ENCODE measurements at places on chromosomes 7 and 10.

- no peak for DNase-seq
Measured at GRCh38 chr10:15758618-15759017, 38.9 kb upstream of the ITGA8 start.

- no peak for DNase-seq
Measured at GRCh38 chr7:46123-46829, 146.1 kb upstream of the FAM20C start.

GRCh38 chr10:119801998-119802538, 70.6 kb downstream of the MCMBP start:
- no peak for DNase-seq

- DNase-seq, result no peak
Measured at GRCh38 chr7:103921692-103922091, 67.8 kb downstream of the RELN start.

GRCh38 chr10:31820096-31820495, 108.5 kb downstream of the ARHGAP12 start:
- peak; percentile 56 for DNase-seq

GRCh38 chr10:109178591-109178990, 744.7 kb downstream of the XPNPEP1 start:
- no peak for DNase-seq

- no peak for DNase-seq
Measured at GRCh38 chr7:128443831-128444600, 11.7 kb upstream of the HILPDA start.

DNA sequence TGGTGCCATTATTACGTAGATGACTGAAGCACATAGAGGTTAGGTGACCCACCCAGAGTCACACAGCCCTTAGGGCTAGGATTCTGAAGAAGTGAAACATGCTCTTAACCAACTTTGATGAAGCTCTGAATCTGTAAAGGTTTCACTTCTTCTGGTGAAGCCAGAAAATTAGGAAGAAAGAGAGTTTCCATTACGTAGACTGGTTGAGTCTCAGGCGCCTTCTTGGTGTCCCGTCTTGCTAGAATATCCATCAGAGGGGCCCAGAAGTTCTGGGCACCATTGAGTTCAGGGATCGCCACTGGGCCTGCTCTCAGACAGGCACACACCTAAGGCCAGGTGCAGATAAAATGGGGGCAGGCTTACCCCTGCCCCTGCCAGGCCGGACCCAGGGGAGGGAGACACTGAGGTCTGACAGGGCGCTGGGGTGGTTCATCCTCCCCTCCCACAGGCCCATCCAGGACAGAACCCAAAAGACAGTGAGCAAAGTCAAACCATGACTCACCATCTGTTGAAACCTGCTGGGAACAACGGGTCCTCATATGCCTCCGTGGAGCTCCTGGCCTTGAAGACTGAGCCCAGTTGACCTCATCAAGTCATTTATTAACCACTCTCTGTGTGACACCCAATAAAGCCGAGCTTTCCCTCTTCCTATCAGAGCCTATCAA, 33.2 kb downstream of the DRGX start:
- no peak for DNase-seq

DNA sequence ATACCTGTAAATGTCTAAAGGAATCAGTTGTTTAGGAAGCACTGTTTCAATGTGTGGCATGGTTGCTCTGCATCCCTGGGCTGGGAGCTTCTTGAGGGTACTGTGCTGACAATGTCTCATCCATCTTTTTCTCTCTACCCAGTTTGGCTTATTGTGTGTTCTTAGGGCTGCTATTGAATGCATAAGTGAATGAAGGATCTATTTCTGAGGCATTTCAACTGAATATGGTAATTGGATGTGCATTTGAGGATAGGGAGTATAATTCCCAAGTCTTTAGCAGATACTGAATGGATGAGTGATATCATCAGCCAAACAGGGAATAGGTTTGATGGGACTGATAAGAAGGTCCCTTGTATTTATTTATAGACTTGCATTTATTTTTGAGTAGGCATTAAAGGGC, 64.1 kb downstream of the ANLN start:
- DNase-seq, result no peak

GRCh38 chr10:130814610-130815009, 496.9 kb downstream of the TCERG1L start:
- no peak for DNase-seq

- DNase-seq, result no peak
Measured at GRCh38 chr7:7695111-7695817, 23.1 kb downstream of the RPA3 start.

DNA sequence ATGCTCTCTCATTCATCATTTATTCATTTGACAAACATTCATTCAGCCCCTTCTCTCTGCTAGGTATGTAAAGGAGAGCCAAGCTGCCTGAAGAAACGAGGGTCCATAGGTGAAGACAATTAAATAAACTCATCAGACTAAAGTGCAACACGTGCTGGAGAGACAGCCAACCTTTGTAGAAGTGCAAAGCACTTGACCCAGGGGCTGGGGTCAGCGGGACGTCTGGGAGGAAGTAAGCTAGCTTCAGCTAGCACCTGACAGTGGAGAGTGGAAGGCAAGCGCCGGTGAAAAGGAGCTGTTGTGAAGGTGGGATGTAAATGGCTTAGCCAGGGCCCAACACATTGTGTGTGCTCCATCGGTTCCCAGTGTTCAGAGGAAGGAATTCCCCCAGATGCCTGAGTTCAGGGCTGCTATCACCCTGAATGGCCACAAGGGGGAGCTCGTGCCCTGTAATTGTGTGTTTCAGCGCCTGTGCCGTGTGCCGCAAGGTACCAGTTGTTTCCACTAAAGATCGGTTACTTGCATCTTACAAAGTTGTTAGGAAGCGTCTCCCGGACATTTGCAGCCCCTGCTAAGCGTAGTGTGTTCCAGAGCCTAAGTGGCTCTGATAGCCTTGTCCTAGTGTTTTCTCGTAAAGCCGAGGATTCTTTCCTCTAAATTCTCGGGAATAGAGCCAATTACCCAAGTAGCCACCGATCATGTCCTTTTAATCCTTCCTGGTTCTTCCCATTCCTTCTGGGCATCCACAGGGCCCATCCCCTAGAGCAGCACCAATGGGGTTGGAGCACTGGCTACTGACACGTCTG, 30.6 kb downstream of the TLX1 start:
- peak; percentile 52 for DNase-seq

DNA sequence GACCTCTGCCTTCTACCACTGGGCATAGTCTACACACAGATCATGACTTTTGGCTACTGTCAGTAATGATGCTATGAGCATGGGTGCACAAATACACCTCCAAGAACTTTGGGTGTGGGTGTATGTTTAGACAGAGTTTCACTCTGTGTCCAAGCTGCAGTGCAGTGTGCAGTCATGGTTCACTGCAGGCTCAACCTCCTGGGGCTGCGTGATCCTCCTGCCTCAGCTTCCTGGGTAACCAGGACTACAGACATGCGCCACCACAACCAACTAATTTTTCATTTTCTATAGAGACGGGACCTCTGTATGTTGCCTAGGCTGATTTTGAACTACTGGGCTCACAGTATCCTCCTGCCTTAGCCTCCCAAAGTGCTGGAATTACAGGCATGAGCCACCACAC, 194.4 kb downstream of the NSUN6 start:
- DNase-seq, result no peak

DNA sequence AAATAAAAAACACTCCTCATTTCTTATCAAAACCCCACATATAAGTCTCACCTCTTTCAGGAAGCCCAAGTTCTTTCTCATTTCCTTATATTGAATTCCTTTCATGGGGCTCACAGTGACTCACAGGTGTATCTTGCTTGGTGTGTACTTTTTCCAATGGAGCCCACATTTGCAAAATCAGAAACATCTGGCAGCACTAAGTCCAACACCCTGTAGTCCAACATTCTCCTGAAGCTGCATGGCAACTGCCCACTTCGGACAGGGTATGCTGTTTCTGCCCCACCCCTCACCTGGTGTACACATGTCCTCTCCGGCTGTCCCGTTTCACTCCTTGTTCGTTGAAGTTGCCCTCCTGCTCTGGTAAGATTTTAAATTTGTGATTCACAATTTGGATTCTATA, 544.1 kb downstream of the SORCS3 start:
- no peak for DNase-seq

DNA sequence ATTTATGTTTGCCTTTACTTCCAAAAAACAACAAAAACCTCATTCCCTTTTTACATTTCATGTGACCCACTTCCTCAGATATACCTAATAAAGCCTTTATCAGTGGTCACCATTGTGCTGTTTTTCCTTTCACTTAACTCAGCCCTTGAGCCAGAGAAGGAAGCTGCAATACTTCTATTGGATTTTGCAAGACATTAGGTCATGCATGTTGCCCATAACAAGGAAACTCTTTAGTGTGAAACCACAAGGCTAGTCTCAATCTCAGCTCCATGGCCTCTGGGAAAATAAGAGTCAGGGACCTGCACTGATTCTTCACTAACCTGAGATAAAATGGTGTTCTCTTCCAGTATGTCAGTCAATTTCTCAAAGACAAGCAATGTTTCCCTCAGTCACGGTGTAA, 27.8 kb downstream of the STEAP4 start:
- DNase-seq, result peak; percentile 57

DNA sequence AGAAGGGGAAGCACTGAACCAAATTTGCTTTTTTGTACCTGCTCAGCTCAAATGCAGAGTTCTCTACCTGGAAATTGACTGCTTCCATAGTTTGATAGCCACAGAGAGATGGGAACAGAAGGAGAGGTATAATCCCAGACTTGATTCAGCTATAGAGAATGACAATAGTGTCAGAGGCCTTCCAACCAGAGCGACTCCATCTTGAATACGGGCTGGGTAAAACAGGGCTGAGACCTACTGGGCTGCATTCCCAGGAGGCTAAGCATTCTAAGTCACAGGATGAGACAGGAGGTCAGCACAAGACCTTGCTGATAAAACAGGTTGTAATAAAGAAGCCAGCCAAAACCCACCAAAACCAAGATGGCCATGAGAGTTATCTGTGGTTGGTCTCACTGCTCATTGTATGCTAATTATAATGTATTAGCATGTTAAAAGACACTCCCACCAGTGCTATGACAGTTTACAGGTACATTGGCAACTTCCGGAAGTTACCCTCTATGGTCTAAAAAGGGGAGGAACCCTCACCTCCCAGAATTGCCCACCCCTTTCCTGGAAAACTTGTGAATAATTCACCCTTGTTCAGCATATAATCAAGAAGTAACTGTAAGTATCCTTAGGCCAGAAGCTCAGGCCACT, 42.7 kb upstream of the ATRNL1 start:
- DNase-seq, result no peak

- no peak for DNase-seq
Measured at GRCh38 chr10:28248092-28248491, 54.8 kb downstream of the MPP7 start.

Measured in fibroblast of gingiva (primary cell).